NAMALWA (cell line): ENCODE measurements at places on chromosomes 3 and 15.
A peak's percentile ranks its signal among the peaks of the same experiment; 100 is the strongest.

DNA sequence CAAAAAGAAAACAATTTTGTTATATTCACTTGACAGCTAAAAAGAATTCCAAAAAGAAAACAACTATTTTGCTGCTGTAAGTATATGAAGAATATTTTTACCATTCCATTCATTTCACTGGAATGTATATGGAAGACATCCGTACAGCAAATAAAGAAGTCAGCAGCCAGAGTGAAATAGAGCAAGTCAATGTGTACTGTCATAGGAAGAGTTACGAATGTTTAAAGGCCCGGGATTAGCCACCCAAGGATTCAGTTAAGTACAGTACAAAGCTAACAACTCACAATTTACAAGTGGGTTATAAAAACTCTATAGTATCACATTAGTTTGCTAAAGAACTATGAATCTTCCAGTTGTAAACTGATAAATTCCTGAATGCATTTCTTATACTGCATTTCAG is 14.4 kb upstream of the XXYLT1 start:
- no peak for DNase-seq

GRCh38 chr3:155202626-155203025 is 90.9 kb downstream of the STRIT1 start:
- no peak for DNase-seq

DNA sequence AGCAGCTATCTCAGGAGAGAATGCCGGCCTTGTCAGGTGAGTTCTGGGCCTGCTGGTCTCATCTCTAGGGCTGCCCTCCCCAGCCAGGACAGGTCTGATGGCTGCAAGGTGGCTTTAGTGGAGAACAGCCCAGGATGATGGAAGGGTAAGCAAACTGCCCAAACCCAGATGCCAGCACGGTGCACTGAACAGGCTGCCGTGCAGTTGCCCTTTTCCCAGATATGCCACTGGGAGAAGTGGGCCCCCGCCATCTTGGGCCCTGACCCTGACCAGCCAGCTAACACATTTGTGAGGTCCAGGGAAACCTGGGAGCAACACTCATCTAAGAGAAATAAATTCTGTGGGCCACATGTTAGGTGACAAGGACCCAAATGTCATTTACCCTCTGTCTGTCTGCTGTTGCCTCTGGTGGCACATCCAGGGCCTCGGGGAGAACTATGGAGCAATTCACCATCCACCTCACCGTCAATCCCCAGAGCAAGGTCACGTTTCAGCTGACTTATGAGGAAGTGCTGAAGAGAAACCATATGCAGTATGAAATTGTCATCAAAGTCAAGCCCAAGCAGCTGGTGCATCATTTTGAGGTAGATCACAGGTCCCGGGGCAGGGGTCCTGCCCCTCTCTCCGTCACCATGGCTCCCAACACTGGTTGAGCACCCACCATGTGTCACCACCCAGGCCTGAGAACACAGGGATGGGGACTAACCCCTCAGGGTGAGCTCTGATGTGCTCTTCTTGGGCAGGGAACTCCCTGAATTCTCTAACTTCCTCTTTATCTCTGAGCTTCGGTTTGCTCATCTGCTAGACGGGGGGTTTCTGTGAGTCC is 1.8 kb downstream of the ITIH1 start:
- peak; percentile 14 for DNase-seq

DNA sequence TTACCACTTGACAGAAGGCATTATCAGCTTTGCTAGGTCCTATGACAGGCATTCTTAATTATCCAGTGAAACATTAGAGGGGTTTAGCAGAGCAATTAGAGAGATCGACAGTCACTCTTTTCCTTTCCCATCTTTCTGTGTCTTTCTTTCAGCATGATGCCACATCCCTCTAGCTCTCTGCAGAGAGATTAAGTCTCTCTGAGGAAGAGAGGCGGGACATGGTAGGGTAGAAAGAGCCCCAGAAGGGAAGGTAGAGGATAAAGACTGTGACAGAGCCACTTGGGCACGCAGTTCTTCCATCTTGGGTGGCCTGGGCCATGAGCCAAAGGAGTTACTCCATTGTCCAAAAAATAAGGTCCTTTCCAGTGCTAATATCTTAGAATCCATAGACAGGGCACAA is 55.8 kb downstream of the HHLA2 start:
- DNase-seq, result no peak

DNA sequence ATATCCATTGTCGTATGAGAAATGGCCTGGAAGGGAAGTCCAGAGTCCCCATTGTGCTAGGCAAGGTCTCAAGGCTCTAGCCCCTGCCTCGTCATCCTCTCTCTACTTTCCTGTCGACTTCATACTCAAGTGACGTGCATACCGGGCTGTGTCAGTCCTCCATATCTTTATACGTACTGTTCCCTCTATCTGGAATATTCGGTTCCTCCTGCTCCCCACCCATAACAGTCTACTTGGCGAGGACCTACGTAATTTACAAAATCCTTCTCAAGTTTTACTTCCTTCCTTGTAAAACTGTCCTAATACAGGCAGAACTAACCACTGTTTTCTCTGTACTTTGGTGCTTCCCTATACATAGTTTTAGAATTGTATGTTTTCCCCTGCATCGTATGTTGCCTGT is 2.2 kb upstream of the ALPK3 start:
- no peak for DNase-seq

- DNase-seq, result no peak
These were observed 74.4 kb upstream of the KLF13 start for GRCh38 chr15:31252171-31252785.

DNA sequence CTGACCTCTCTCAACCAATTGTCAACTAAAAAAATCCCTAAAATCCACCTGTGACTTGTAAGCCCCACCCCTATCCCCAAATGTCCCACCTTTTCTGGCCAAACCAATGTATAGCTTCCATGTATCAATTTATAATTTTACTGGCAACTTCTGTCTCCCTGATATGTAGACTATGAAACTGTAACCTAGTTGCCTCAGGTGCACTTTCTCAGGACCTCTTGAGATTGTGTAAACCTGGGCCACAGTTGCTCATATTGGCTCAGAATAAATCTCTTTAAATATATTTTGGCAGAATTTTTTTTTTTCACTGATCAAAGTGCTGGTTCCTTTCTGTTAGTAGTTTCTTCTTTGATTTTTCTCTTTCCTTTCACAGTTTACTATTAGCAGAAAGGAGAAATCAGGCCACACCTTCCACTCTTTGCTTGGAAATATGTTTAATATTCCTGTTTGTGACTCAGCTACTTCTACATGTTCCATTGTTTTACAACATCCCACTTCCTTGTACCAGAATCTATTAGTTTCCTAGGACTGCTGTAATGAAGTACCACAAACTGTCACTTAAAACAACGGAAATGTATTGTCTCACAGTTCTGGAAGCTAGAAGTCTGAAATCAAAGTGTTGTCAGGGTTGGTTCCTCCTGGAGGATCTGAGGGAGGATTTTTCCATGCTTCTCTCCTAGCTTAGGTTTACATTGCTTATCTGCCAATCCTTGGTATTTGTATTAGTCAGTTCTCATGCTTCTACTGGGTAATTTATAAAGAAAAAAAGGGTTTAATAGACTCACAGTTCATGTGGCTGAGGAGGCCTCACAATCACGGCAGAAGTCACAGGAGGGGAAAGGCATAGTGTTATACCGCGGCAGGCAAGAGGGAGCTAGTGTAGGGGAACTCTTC is 801.2 kb upstream of the ARPP21 start:
- no peak for DNase-seq

GRCh38 chr15:55562601-55563000 is 25.5 kb downstream of the PYGO1 start:
- no peak for DNase-seq
